ENCODE measurements at places on chromosomes 12 and 14.

GRCh38 chr14:30584058-30584630 lies 25.2 kb downstream of the G2E3 start:
- no peak for DNase-seq

DNA sequence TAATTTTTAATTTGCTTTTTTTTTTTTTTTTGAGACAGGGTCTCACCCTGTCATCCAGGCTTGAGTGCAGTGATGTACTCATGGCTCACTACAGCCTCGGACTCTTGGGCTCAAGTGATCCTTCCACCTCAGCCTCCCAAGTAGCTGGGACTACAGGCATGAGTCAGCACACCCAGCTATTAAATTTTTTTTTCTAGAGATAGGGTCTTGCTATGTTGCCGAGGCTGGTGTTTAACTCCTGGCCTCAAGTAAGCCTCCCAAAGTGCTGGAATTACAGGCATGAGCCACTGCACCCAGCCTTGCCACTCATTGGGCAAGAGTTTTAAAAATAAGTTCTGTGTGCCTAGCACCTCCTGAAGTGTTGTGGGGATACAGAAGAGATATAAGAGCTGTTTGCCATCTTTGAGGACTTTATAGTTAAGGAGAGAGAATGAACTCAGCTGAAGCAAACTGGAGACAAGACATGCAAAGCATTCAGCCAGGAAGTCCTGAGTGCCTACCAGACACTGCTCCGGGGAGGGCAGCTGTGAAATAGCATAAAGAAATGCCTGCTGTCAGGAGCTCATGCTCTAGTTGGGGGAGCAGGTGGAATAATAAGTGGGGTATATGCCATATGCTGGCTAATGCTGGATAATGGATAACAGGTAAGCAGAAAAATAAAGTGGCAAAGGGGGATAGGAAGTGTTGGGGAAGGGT lies 15.0 kb upstream of the EMP1 start:
- DNase-seq: no peak

DNA sequence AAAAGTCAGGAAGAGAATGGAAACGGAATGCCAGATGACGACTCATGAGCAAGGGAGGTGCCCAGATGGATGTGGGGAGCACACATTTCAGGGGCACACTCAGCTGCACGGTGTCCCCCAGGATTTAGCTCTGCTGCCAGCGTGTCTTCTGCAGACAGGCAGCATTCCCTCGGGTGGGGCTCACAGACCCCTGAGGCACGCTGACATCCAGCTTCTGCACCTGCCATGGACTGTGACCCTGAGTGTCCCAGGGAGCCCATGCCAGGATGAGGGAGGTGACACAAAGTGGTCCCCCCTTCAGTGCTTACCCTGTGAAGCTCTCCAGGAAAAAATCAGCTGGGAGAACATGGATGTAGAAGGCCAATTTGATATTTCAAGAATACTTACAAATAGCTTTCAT lies 84.2 kb downstream of the PIWIL1 start:
- no peak for DNase-seq

GRCh38 chr12:124169577-124170284 lies 125.2 kb upstream of the RFLNA start:
- no peak for DNase-seq

DNA sequence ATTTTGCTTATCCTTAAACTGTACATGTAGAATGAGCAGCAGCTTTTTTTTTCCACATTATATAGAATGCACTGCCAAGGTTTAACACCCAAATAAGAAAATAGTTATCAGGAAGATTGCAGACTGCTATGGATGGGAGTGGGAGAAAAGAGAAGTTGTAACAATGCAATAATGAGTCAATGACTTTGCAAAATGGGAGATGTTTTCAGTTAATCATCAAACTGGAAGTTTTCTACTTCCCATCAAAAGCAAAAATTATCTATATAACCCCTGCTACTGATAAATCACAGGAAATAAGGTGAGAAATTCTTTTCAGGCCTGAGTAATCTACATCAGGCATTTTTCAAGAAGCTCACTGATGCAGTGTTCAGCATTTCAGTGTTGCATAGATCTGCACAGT lies 309.1 kb downstream of the GXYLT1 start:
- DNase-seq: no peak

- DNase-seq: no peak
Measured at GRCh38 chr14:68805414-68805813, 12.5 kb upstream of the ZFP36L1 start.

DNA sequence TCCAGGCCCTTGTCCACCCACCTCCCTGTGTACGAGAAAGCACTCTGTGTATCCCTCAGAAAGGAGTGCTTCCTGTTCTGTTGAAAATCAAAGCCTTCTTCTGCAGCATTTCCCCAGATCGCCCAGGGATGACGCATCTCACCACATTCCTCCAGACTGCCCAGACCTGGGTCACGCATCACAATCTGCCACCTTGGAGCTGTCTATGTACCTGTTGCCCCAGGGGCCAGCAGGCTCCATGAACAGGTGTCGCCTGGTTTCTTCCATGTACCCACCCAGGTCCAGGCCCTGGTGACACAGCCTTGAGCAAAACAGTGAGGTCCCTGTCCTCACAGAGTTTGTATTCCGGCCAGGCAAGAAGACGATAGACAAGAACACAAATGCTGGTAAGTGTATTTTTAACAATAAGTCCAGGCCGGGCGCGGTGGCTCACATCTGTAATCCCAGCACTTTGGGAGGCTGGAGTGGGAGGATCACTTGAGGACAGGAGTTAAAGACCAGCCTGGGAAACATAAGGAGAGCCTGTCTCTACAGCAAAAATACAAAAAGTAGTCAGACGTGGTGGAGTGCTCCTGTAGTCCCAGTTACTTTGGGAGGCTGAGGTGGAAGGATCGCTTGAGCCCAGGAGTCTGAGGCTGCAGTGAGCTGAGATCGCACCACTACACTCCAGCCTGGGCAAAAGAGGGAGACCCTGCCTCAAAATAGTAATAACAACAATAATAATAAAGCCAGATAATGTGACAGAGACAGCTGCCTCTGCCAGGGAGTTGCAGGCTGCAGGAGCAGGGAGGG lies 6.8 kb upstream of the PPP1R13B start:
- DNase-seq: no peak

GRCh38 chr12:104680070-104680469 lies 223.3 kb downstream of the CHST11 start:
- DNase-seq: no peak

DNA sequence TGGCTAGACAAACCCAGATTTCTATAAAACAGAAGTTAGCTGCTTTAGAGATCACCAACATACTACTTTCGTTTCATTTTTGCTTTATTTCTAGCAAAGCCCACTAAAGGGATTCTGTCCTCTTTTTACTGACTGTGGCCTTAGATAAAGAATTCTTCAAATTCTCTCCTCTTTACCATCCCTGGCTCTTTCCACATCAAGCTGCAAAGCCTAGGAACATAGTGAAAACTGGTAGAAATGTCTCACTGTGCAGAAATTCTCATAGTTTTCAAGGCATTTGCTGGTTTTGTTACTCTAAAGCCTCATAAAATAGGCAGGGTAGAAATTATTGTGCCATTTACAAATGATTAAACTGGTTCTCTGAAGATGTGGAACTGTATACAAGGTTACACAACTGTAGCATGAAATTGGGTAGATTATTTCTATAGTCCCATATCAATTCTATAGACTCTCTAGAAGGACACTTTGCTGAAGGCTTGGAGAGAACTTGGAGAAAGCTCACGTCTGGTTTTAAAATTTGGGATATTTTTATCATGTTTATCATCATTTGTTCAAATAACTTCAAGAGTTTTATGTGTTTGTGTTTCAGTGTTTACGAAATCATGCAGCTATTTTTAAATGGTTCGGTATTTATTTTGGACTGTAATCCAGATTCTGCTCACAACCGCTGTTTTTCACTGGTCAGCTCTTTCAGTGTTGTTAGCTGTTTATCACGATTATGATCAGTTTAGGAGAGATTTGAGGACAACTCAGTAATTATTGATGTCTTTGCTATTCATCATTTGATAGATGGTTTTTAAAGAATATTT lies 36.7 kb upstream of the CSRP2 start:
- no peak for DNase-seq

GRCh38 chr12:8501720-8502119 lies 11.6 kb upstream of the CLEC4D start:
- DNase-seq: no peak

GRCh38 chr12:18552829-18553228 lies 185.0 kb downstream of the PLCZ1 start:
- no peak for DNase-seq

DNA sequence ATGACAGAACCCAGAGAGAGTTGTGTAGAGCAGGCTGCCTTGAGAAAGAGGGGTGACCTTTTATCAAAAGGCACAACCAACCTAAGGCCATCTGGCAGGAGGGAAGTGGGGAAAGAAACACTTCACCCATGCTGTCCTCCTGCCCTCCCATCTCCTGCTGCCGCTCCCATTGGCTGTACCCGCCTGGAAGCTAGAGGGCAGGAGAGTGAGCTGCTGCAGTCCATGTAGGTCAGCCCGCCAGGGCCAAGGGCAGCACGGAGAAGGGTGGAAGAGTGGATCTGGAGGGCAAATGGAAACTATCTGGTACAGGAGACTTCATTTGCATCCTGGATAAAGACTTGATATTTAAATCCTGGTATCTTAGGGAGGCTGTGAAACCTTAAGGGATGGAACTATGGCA lies 11.5 kb upstream of the CABP1 start:
- no peak for DNase-seq

- DNase-seq: no peak
Measured at GRCh38 chr14:70515811-70516210, 19.0 kb downstream of the ADAM20 start.

GRCh38 chr14:89572596-89573398 lies 155.8 kb upstream of the FOXN3 start:
- peak; percentile 49 for DNase-seq

DNA sequence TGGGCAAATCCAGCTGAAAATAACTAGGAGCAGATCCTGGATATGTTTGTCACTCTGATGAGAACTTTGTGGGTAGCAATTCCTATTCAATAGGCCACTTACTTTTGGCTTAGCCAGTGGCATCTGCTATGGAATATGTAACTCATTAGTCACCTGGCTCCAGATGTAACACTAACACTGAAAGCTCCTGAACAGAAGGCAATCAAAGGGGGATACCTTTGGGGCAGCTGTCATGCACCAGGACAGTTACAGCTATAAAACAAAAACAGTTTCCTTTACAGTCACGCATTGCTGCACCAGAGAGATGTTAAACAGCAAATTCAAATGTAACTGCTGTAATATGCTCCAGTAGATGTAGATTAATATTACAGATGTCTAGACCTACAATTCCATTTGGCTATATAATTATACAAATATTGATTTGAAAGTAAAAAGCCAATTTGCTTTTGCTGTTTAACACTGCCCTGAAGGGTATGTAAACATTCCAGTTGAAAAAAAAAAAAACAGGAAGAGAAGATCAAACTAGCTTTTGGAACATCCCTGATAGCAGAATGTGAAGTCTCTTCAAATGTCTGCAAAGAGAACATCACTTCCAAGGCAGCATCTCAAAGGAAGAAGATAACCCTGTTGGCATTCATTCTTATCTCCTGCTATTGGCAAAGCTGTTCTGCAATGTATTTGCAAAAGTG lies 18.4 kb downstream of the RACGAP1 start:
- no peak for DNase-seq

DNA sequence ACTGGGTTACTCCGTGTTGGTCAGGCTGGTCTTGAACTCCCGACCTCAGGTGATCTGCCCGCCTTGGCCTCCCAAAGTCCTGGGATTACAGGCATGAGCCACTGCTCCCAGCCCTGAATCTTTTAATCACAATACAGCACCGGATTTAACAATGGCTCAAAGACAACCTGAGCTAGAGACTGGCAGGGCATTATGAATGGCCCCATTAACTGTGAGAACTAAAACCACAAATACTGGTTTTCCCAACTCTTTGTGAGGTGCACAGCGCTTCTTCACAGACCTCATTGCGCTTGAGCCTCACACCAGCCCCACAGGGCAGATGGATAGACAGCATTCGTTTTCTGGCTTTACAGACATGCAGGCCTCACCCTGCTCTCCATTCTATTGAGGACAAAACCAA lies 107.0 kb upstream of the FKBP4 start:
- no peak for DNase-seq

- DNase-seq: no peak
Measured at GRCh38 chr12:132597333-132598316, 12.8 kb downstream of the LRCOL1 start.
